Endodermal cell (in vitro differentiated cells): ENCODE measurements at places on chromosomes 7 and 10. TPM values are rescaled to one million over a fixed set of nuclear protein-coding genes. Genes with fewer than 3 reads are reported as not detected.

- DNase-seq = no peak
- H3K27ac ChIP-seq = no peak overlapping the region
- no peaks in the 10 kb centered on the region for H3K4me1 ChIP-seq
Observed at GRCh38 chr7:148733496-148733895, 34.8 kb downstream of the CUL1 start.

DNA sequence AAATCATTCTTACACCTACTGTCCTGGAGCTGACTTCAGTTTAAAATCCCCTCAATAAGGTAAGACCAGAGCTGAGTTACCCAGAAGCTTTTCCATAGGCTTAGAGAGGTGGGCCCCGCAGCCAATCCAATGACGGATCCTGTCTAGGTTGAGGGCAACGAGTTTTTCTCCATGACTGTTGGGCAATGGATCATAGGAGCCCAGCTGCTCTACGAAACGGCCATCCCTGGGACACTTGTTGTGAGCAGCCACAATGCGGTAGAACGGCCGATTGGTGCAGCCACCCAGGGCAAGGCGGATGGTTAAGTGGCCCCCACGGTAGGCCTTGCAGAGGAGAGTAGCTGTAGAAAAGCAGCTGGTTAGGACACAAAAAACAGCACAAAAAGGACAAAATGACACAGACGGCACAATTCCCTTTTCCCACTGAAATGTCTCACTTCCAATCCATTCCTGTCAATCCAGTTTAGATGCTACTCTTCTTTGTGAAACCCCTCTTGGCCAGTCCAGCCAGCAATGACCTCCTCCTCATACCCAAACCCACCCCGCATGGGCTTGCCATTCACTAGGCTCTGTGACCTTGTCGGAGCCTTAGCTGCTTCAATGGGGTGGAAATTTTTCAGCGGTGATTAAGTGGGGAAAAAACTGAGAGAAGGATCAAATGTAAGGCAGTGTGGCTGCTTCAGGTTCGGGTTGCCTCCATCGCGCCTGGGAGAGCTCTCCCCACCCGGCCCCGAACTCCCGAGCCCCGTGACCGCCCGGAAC, 580 bp downstream of the MRPS16 start:
- H3K36me3 ChIP-seq = peaks cover 25% of the 10 kb centered on the region
- peak; percentile 71 for DNase-seq
- H3K4me3 ChIP-seq = peak overlapping the region; percentile 99
- no peaks in the 10 kb centered on the region for H3K27me3 ChIP-seq

DNA sequence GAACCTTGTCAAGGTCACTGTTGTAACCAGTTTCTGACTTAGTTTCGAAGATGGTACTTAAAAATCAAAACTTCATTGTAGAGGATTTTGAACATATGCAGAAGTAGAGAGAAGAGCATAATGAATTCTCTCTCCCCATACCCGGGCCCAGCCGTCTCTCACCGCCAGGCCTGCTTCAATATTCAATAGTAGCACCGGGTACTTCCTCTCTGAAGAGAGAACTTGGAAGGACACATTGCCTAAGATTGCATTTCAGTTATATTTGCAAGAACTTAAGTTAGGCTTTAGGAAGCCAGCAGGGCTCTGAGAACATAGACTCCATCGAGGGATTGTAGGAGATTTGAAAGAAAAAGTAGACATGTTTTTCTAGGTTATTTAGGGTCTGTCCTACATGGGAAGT, 19.1 kb downstream of the LMTK2 start:
- no peaks in the 10 kb centered on the region for H3K27me3 ChIP-seq
- H3K36me3 ChIP-seq = no peaks in the 10 kb centered on the region
- no peak for DNase-seq
- no peak overlapping the region for H3K4me3 ChIP-seq

Gene GRID1
- 0.38 and 0.53 TPM in 2 replicates for total RNA-seq

- H3K36me3 ChIP-seq = no peaks in the 10 kb centered on the region
- no peaks in the 10 kb centered on the region for H3K4me1 ChIP-seq
Observed at GRCh38 chr10:91528080-91528479, 104.8 kb downstream of the PPP1R3C start.

DNA sequence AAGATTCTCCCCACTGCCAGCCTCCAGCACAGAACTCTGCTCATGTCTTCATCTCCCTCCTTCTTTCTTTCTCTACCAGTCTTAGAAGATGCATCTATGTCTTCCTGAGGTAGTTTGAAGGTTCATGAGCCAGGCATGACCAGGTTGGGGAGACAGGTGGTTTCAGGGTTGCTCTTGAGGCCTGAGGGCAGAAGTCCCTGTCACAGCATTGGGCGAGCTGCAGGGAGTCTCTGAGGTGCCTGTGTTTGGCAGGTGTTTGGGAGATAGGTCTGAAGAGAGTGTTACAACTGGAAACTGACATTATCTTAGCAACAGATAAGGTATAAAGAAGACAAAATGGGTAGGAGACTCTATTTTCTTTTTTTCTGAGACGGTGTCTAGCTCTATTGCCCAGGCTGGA, 18.7 kb downstream of the PRSS2 start:
- H3K4me3 ChIP-seq = no peak overlapping the region
- no peaks in the 10 kb centered on the region for H3K36me3 ChIP-seq
- H3K27me3 ChIP-seq = peaks cover 18% of the 10 kb centered on the region
